ENCODE measurements at places on chromosomes 12 and 14. TPM values are rescaled to one million over a fixed set of nuclear protein-coding genes. Genes with fewer than 3 reads are reported as not detected.

The SMARCD1 gene
- 13.7 TPM for total RNA-seq

GRCh38 chr12:94768398-94769046 is 118.2 kb upstream of the TMCC3 start:
- no peak overlapping the region for H3K4me3 ChIP-seq
- no peaks in the 10 kb centered on the region for H3K27me3 ChIP-seq
- H3K36me3 ChIP-seq: no peaks in the 10 kb centered on the region

DNA sequence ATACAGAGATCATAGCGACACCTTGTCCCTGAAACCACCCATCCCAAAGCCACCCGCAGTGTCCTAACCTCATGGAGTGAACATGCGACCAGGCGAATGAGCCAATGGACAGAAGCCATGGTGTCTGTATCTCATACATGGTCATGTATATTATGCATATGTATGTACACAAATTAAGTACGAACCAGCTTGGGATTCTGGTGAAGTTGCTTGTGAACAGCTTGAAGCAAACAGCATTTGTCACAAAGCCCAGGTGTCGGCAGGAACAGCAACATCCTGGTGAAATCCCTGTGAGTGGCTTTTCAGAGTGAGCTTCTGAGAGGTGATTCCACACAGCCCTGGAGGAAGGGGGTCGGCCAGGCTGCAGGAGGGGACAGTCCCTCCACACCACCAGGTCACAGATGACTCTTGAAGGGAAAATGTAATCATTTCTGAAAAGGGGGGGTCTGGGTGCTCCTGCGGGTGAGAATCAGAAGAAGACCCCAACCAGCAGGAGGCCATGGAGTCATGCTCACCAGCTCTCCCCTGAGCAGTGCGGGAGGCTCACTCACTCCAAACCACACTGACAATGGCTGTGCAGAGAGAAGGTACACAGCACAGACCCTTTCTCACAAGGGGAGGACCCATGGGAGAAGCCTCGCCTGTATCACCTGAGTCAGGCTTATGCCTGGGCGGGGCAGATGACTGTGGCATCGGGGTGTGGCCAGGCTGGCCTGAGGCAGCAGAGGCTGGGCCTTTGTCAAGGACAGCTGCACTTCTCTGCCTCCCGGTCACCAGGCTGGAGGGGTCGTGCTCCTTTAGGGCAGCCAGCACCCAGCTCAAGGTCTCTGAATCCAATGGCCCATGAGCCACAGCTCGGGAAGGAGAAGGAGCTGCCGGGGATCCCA is 14.3 kb downstream of the CHGA start:
- no peak overlapping the region for H3K4me3 ChIP-seq
- no peak for DNase-seq
- peaks cover 13% of the 10 kb centered on the region for H3K36me3 ChIP-seq
- no peaks in the 10 kb centered on the region for H3K27me3 ChIP-seq

DNA sequence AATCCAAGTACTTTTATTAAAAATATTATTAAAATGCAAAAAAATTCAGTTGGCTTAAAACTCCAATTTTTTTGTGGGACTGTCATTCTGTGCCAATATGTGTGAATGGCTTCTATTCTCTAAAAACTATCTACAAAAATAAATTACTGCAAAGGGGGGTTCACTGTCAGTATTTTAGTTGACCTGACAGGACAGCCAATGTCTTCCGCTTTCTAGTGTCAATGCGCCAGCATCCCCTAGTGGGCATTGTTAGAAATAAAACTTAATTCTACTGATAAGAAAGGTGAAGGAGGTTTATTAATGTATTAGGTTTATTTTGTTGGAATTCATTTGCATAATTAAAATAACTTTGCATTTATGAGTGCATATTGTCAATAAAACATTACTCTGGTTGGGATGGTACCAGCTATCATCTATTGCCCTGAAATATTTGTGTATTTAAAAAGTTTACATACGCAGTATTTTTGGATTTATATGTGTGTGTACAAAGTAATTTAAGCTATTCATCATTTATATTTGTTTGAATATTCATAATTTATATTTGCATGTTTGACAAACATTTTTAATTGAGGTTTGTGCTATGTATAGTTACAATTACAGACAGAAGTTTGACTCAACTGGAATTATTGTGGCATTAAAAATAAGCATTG is 527.2 kb downstream of the FLRT2 start:
- no peak overlapping the region for H3K27ac ChIP-seq
- no peaks in the 10 kb centered on the region for H3K4me1 ChIP-seq
- H3K27me3 ChIP-seq: peaks cover 4% of the 10 kb centered on the region
- no peak overlapping the region for H3K4me3 ChIP-seq
- H3K36me3 ChIP-seq: no peaks in the 10 kb centered on the region

- no peaks in the 10 kb centered on the region for H3K36me3 ChIP-seq
- DNase-seq: no peak
- no peaks in the 10 kb centered on the region for H3K4me1 ChIP-seq
- no peak overlapping the region for H3K4me3 ChIP-seq
These were observed 436.9 kb downstream of the RGS6 start for GRCh38 chr14:72369106-72369505.

The PGF gene
- total RNA-seq: 4.7 TPM

DNA sequence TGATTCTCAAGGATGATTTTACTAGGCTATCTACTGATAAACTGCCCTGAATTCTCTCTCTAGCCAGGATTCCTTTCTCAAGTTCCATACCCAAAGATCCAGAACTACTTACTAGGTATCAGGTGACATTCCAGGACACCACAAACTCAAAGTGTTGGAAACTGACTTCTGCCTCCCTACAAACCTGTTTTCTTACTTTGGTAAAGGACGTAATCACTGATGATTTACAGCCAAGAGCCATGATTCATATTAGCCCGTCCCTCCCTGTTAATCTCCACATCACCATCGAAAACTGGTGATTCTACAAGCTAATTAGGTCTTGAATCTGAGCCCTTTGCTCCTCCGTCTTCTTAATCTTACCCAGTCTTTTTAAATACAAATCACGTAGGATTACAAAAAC is 1.0 kb upstream of the ATG14 start:
- no peaks in the 10 kb centered on the region for H3K36me3 ChIP-seq
- H3K4me1 ChIP-seq: peaks cover 4% of the 10 kb centered on the region
- no peak overlapping the region for H3K27ac ChIP-seq
- peak overlapping the region; percentile 99 for H3K4me3 ChIP-seq

- H3K4me1 ChIP-seq: no peaks in the 10 kb centered on the region
- no peak overlapping the region for H3K4me3 ChIP-seq
- no peaks in the 10 kb centered on the region for H3K27me3 ChIP-seq
- no peak overlapping the region for H3K27ac ChIP-seq
These were observed 427.8 kb downstream of the BTG1 start for GRCh38 chr12:91717804-91718203.

DNA sequence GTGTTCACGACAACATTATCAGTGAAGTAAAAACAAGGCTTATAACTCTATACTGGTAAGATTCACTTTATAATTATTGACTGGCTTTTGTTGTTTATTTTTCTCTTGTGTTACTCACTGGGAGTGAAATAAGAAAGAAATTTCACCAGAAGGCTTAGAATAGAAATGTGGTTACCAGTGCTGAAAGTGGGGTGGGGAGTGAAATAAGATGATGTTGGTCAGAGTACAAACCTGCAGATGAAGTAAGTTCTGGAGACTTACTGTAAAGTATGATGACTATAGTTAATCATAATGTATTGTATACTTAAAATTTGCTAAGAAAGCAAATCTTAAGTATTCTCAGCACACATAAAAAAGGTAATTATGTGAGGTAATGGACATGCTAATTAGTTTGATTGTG is 198.4 kb downstream of the KLHL28 start:
- H3K4me3 ChIP-seq: no peak overlapping the region
- no peak overlapping the region for H3K27ac ChIP-seq
- DNase-seq: no peak
- H3K27me3 ChIP-seq: no peaks in the 10 kb centered on the region
- no peaks in the 10 kb centered on the region for H3K36me3 ChIP-seq

The OTUB2 gene
- total RNA-seq: 0.79 TPM

The PLXNC1 gene
- 2.5 TPM for total RNA-seq

DNA sequence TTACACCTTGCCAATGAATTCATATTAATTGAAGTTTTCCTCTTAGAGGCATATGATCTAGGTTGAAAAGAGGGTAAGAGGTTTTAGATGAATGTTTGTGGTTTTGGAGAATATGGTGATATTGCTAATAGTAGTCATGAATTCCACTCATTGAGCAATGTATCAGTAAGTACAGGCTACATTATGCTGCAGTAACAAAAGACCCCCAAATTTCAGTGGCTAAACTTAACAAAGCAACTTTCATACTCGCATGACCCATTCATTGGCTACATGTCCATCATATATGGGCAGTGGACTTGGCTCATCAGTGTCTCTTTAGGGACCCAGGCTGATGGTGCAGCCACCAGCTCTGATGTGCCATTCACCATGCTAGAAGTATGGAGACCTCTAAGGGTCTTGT is 196.6 kb upstream of the MYL2 start:
- H3K27ac ChIP-seq: no peak overlapping the region
- H3K36me3 ChIP-seq: no peaks in the 10 kb centered on the region
- no peak overlapping the region for H3K4me3 ChIP-seq
- DNase-seq: no peak

- H3K4me1 ChIP-seq: no peaks in the 10 kb centered on the region
- H3K4me3 ChIP-seq: no peak overlapping the region
- H3K27ac ChIP-seq: no peak overlapping the region
- no peaks in the 10 kb centered on the region for H3K27me3 ChIP-seq
- no peak for DNase-seq
- no peaks in the 10 kb centered on the region for H3K36me3 ChIP-seq
These were observed 750.2 kb downstream of the TMEM121 start for GRCh38 chr14:106276326-106277267.

GRCh38 chr12:27711317-27711682 is 668 bp downstream of the MRPS35 start:
- no peaks in the 10 kb centered on the region for H3K36me3 ChIP-seq
- no peaks in the 10 kb centered on the region for H3K27me3 ChIP-seq
- peak overlapping the region; percentile 82 for H3K27ac ChIP-seq
- H3K4me3 ChIP-seq: peak overlapping the region; percentile 68

The KRT77 gene
- not detected for total RNA-seq

The HOXC12 gene
- not detected for total RNA-seq

The CFAP73 gene
- 0.22 TPM for total RNA-seq

DNA sequence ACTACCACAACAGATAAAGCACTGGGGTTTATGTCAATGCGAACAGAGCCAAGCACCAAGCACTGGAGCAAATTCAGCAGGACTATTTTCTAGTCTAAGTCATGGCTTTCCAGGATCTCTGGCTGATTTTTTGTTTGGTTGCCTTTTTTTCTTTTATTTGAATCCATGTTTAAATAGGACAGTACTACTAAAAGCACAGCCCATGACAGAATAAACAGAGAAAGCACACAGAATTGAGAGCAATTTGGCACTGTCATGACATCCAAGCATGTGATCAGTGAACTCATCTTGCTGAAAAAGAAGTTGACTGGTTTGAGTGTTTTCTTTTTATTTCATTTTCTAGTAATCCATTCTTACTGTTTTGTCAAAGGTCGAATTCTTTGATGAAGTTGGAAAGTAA is 23.1 kb upstream of the RERG start:
- H3K27ac ChIP-seq: no peak overlapping the region
- no peaks in the 10 kb centered on the region for H3K36me3 ChIP-seq
- no peaks in the 10 kb centered on the region for H3K4me1 ChIP-seq
- no peaks in the 10 kb centered on the region for H3K27me3 ChIP-seq
- no peak overlapping the region for H3K4me3 ChIP-seq

DNA sequence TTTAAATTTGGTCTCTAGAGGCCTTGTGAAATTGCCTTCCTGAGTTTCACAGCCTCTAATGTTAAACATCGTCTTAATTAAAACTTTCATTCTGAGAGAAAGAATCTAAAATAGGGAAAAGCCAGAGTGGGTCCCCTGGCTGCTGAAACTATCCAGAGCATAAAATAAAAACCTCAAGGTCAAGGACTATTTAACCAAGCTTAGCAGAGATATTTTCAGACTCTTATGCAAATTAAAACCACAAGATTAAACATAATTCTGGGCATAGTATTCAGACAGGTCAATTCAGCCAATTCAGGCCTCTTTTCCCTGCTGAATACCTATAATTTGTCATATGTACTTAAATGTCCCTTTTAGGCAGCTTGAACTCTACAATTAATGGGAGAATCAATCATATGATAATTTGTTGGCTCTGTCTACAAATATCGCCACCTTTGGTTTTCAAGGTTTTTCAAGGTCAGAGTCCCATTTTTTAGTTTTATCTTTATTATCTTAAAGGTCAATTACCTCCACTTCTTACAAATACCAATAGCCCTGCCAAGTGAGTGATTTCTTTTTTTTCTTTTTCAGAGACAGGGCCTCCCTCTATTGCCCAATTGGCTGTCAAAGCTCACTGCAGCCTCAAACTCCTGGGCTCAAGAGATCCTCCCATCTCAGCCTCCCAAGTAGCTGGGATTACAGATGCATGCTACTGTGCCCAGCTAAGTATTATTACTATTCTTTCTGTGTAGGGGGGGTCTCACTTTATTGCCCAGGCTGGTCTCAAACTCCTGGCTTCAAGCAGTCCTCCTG is 257.1 kb downstream of the PHLDA1 start:
- no peak for DNase-seq
- no peaks in the 10 kb centered on the region for H3K27me3 ChIP-seq
- H3K4me3 ChIP-seq: no peak overlapping the region
- H3K4me1 ChIP-seq: no peaks in the 10 kb centered on the region
- no peak overlapping the region for H3K27ac ChIP-seq
- H3K36me3 ChIP-seq: no peaks in the 10 kb centered on the region

GRCh38 chr14:70788898-70789297 is 20.4 kb downstream of the MAP3K9 start:
- H3K27ac ChIP-seq: no peak overlapping the region
- H3K36me3 ChIP-seq: no peaks in the 10 kb centered on the region
- H3K4me1 ChIP-seq: no peaks in the 10 kb centered on the region
- H3K4me3 ChIP-seq: no peak overlapping the region
- no peak for DNase-seq

The PZP gene
- total RNA-seq: not detected

GRCh38 chr12:12349711-12350665 is at the start of gene MANSC1:
Gene MANSC1, minus strand, starts transcription at chr12:12350242. Its CDS starts 6,928 bp downstream, at chr12:12343314.
- H3K27me3 ChIP-seq: no peaks in the 10 kb centered on the region
- DNase-seq: peak; percentile 71
- no peaks in the 10 kb centered on the region for H3K36me3 ChIP-seq
- H3K4me3 ChIP-seq: peak within 1 kb of the TSS; percentile 58
- H3K27ac ChIP-seq: peak within 1 kb of the TSS; percentile 78

- no peak overlapping the region for H3K27ac ChIP-seq
- H3K4me1 ChIP-seq: no peaks in the 10 kb centered on the region
- no peaks in the 10 kb centered on the region for H3K36me3 ChIP-seq
- peak; percentile 15 for DNase-seq
These were observed 79.9 kb downstream of the NEDD1 start for GRCh38 chr12:96986883-96987523.

GRCh38 chr14:38737686-38738407 is 365.2 kb downstream of the SEC23A start:
- no peak overlapping the region for H3K4me3 ChIP-seq
- no peak overlapping the region for H3K27ac ChIP-seq
- no peaks in the 10 kb centered on the region for H3K27me3 ChIP-seq
- DNase-seq: no peak
- H3K36me3 ChIP-seq: no peaks in the 10 kb centered on the region

DNA sequence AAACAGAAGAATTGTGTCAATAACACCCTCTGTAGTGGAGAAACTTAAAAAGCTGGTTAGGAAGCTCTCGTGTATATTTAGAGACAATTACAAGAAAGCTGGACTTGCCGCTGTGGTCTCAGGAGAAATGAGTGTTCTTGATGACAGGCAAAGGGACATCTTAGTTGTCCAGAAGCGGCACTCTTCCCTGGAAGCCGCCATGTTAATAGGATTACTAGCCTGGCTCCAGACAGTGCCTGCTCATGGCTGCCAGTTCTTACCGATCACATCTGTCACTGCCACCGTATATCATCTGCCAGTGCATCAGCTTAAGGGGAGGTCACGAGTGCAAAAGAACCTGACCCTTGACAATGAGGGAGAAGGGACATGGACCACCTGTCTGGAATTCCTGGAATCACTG is 48.9 kb downstream of the C14orf132 start:
- no peaks in the 10 kb centered on the region for H3K4me1 ChIP-seq
- no peak overlapping the region for H3K4me3 ChIP-seq
- no peak overlapping the region for H3K27ac ChIP-seq
- no peaks in the 10 kb centered on the region for H3K36me3 ChIP-seq
- no peak for DNase-seq
- no peaks in the 10 kb centered on the region for H3K27me3 ChIP-seq

Data from pancreas (tissue), 10 donors.